ENCODE measurements at places on chromosomes 7 and 10.
A peak's percentile ranks its signal among the peaks of the same experiment; 100 is the strongest.

- DNase-seq, result no peak
Measured at GRCh38 chr7:96578606-96579005, 131.0 kb downstream of the SEM1 start.

DNA sequence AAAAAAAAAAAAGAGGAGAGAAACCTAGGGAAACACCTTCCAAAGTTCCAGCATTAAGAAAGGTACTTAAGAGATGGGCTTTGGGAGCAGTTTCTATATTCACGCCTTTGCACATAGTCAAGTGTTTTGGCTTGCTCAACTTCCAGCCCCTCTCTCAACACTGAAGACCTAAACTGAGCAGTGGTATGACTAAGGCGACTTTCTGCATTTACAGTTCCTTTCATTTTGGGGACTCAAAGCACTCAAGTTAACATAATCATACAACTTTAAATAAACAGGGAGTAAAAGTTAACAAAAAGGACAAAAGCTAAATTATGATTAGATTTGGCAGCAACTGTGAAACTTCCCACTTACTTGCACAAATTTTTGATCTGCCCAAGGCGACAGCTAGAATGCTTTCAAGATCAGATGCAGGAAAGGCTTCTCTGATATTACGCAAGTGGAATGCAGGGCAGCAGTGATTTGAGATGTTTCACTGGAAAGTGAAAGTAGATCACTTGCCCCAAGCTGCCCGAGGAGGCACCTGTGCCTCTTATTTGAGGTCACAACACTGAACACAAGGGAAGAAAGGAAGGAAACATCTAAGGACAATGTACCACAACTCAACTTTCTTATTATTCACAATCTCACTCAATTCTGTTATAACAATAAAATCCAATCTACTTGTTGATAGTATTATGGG, 199.5 kb downstream of the SKAP2 start:
- no peak for DNase-seq

GRCh38 chr10:93181271-93182048, 107.8 kb downstream of the CYP26A1 start:
- no peak for DNase-seq

GRCh38 chr7:98922392-98923187, 44.3 kb downstream of the TRRAP start:
- DNase-seq, result no peak

DNA sequence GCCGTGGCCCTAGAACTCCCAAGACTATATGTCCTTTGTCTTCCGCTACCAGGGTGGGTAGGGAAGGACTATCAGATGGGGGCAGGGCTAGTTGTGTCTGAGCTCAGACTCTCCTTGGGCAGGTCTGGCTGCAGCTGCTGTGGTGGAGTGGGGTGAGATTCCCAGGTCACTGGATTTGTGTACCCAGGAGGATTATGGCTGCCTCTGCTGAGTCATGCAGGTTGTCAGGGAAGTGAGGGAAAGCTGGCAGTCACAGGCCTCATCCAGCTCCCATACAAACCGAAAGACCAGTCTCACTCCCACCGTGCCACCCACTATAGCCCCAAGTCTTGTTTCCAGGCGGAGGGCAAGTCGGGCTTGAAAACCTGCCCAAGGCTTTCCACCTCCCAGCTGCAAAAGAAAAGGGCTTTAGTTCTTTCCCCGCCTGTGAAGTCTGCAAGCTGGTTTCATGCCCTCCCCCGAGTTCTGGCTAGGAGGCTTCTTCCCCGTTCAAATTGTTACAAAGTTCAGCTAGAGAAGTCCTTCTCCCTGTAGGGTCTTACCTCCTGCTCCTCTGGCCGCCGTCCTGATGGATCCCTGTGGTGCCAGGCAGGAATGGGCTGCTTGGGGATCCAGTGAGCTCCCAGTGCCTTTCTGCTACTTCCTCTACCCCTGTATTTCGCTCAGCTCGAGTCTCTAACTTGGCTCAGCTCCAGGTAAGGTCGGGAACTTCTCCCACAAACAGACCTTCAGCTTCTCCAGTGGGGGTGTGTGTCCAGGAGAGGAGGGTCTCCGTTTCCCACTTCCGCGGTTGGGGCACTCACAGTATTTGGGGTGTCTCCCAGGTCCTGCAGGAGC, 106.8 kb upstream of the FGL2 start:
- DNase-seq, result no peak

- peak; percentile 33 for DNase-seq
Measured at GRCh38 chr7:101542527-101543241, 86.4 kb downstream of the MYL10 start.

DNA sequence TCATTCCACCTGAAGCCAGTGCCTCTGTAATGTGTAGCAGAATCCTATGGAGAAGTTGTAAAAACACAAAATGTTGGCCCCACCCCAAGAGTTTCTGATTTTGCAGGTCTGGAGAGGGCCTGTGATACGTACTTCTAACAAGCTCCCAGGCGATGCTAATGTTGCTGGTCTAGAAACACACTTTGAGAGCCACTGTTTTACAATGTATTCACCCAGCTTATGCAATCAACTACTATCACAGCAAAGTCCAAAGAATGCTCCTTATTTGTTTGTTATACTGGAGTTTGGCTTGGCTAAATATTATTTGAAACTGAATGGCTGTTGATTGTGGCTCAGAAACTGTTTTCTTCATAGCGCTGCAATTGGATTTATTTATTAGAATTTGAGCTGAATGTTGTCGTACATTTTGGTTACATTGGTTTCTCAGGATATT, 44.3 kb downstream of the DNAJB9 start:
- DNase-seq, result no peak

DNA sequence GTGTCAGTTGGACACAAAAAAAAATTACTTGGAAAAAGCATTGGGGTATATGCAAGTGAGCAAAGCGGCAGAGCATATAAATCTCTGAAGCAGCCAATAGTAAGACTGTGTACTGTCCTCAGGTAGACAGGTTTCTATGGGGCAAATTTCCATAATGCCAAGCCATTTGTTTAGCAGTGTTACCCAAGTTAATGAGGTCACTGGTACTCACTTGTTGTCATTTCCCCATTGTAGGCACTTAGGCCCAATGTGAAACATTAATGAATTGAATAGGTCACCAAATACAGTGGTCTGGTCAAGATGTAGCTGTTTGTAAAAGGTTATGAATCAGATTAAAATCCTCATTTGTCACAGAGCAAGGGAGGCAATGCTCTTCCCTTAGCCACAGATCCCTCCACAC, 27.5 kb downstream of the HOXA1 start:
- DNase-seq, result no peak

DNA sequence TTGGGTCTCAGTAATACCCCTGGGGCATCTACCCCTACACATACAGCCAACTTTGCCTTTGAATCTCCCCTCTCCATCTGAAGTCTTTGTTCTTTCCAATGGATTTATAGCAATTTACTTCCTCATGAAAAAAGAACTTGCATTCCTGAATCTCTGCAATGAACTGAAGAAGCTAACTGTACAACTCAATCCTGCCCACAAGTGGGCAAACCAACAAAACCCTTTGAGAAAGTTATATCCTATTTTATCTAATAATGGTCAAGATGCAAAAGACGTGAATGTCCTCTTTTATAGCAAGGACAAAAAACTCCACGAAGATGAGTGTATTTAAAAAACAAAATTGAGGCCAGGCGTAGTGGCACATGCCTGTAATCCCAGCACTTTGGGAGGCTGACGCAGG, 991.3 kb downstream of the LRMDA start:
- DNase-seq, result no peak

GRCh38 chr10:72045586-72045985, 42.8 kb downstream of the SPOCK2 start:
- no peak for DNase-seq

DNA sequence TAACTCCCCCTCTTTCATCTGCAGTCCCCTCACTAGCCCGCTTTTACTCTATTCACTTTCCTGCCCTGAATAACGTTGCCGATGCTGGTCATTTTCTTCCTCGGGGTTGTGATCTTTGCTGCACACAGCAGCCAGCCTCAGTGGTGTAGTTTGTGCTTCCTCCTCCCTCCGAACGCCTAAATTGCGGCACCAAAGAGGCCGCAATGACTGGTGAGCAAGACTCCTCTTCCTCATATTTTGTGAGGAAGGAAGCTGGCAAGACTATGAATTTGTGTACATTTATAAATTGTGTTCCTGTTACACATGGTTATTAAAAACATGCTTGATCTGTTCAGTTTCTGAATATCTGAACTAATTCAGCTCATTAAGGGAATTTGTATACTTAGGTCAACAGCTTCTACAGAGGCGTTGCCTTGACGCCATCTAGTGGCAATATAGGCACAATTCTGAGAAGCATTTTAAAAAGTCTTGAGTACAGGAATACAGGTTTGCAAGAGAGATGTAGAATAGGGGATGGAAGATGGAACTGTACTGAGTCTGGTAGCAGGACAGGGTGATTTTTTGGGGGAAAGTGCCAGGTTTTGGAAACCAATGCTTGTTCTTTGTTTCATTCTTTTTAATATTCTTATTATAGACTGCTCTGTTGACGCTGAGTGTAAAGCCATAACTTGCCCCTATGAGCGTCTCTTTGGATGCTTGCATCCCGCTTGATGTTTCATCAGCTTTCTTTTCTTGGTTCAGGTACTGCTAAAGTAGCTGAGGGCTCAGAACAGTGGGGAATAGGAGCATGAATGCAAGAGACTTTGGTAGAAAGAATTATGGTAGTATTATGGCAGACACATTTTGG, 4.1 kb upstream of the TAS2R5 start:
- peak; percentile 4 for DNase-seq

- DNase-seq, result no peak
Measured at GRCh38 chr7:121006711-121007315, 18.3 kb downstream of the CPED1 start.

GRCh38 chr10:2897619-2898508, 169.5 kb upstream of the PFKP start:
- DNase-seq, result no peak

DNA sequence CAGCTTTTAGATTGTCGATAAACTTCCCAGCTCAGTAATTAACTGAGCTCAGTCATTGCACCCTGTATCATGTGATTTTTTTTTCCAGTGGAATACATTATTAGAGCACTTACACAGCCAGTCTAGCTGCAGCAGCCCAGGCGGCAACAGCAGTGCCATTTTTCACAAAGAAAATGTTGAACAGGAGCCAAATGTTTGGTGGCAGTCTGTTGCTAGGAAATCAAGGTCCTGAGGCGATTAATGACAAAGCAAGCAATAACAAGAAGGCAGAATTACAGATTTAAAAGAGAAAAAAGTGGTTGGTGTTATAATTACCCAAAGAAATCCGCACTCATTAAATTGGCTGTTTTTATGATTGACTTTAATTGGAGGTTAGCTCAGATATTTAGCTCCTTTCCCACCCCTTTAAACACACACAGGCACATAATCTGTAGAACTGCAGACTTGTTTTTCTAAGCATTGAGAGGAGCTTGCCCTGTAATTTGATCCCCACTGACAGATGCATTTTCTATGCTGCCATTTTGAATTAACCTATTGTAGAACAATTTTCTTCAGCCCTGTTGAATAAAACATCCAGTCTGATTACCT, 267.4 kb downstream of the ADK start:
- DNase-seq, result no peak

DNA sequence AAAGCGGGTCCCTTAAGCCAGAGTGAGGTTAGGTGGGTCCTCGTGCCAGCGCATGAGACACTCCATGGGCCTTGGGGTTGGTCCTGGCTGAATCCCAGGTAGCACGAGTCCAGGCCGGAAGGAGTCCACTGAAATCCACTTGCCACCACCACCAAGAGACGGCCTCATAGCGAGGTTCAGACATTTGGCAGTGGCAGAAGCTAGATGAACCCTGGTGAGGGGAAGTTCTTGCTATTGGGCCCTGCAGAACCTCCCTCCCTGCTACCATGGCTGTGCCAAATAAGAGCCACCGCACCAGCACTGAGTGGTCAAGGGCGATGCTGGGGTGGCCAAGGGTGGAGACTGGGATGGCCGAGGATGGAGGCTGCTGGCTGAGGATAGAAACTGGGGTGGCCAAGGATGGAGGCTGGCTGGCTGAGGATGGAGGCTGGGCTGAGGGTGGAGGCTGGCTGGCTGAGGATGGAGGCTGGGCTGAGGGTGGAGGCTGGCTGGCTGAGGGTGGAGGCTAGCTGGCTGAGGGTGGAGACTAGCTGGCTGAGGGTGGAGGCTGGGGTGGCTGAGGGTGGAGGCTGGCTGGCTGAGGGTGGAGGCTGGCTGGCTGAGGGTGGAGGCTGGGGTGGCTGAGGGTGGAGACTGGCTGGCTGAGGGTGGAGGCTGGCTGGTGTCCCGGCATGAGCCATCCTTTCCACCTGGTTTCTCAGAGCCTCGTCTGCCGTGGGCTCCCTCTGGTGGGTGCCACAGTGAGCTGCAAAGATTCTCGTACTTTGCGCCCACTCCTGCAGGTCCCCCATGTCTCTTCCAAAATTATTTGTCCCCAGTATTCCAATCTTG, 88.2 kb downstream of the ELFN1 start:
- DNase-seq, result no peak

DNA sequence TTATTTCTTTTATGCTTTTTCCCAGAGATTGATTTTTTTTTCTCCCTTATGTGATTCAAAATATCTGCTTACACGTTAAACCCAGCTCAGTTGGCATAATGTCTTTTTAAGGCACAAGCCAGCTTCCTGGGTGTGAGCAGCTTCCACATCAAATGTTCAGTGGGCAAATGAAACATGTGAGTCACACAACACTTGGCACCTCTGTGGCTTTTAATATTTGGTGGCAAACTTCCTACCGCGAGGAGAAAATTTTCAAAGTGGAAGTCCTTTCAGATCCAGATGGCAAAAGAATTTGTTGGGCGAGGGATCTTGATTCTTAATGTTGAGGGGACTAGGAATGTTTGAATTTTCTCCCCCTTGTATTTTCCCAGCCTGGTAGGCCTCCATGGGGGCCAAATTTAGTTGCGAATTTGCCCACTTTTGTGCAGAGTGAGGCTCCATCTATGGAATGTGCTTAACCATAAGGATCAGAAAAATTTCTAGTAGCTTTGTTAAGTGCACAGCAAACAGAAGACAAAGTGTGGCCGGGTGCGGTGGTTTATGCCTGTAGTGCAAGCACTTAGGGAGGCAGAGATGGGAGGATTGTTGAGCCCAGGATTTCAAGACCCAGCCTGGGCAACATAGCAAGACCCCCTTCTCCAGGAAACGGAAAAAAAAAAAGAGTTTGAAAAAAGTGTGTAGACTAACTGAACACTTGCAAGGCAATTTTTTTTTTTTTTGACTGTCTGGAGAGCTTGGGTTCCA, 31.0 kb downstream of the CUX1 start:
- DNase-seq, result no peak

GRCh38 chr10:45453639-45454255, 79.7 kb downstream of the ALOX5 start:
- DNase-seq, result no peak

- DNase-seq, result no peak
Measured at GRCh38 chr10:133528296-133528844, 1.2 kb downstream of the CYP2E1 start.

GRCh38 chr7:1087952-1088920, at the start of gene GPER1:
TSS of gene GPER1 (plus strand) at chr7:1088113. CDS start at chr7:1091729, 3,616 bp downstream.
- no peak for DNase-seq

DNA sequence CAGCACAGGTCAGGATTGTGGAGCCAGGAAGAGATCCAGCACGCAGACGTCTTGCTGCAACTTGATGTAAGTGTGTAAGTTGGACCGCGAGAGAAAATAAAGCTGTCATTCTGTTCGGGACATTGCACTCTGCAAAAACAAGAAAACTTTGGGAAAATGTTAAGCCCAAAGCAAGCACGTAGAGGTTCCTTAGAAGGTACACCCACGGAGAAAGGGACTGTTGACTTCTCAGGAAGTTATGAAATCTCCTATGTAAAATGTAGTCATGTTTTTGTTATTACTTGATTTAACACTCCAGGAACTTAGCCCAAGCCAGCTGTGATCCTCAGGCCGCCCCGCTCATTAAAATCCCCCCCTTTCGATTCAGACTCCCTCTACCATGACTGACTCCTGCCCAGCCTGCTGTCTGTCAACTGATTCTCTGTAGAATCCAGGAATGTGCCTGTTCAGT, 196.1 kb upstream of the TCF7L2 start:
- no peak for DNase-seq

All from activated CD8-positive, alpha-beta memory T cell treated with anti-CD3 and anti-CD28 coated beads for 4 hours (primary cell).